ENCODE measurements at places on chromosomes 4 and X.

DNA sequence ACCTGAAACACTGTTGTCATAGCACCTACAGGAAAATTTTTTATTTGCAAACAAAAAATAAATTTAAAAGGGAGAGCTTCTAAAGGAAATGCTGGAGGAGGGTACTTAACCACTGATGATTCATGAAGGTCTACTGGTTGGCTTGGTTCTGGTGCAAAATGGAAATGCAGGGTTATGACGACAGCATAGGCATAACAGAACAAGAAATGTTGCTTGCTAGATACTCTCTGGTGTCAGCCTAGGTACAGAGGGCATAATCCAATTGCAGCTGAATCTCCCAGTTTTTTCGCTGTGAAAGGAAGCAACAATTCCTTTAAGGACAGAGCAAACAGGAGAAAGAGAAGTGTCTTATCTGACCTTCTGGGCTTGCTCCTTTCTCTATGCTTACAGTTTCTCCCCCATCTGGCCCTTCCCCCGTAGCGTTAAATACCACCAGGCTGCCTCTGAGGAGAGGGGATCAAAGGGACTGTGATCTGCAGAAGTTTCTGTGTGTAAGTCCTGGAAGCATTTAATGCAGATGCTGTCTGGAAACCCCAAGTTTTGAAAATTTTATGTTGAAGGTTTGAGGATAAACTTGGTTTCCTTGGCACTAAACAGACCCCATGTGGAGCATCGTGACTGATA, 23.7 kb upstream of the CASK start:
- DNase-seq = no peak

DNA sequence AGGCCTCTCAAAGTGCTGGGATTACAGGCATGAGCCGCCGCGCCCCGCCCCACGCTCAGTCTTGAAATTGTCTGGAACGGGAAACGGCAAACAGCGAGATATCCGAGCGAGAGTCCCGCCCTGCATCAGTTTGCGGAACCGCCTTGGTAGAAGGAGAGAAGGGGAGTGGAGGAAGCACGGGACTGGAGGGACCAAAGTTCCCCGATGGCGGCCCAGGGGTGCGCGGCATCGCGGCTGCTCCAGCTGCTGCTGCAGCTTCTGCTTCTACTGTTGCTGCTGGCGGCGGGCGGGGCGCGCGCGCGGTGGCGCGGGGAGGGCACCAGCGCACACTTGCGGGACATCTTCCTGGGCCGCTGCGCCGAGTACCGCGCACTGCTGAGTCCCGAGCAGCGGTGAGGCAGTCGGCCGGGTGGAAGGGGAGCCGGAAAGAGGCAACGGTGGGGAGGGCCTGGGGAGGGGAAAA, at the start of gene BST1:
Gene BST1 (plus strand): TSS at position 125 of the 463 bp plus-strand sequence. CDS start 80 bp downstream, at position 205.
- DNase-seq = no peak

- DNase-seq = no peak
Measured at GRCh38 chr4:145951931-145952330, 13.3 kb upstream of the ZNF827 start.

DNA sequence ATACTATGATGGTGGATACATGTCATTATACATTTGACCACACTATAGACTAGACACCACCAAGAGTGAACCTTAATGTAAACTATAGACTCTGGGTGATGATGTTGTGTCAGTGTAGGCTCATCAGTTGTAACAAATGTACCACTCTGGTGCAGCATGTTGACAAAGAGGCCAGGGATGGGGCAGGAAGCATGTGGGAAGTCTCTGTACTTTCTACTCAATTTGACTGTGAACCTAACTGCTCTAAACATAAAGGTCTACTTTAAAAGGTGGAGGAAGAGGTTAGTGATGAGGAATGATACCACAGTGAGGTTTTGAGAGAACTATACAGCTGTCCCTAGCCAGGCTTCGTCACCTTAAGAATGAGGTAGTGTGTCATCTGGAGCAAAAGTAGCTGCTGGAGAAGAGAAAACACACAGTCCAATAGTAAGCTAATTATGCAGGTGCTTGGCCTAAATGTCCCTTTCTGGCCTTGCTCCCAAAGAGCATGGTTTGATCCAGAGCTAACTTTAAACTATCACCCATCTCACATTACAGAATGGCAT, 38.4 kb downstream of the GRSF1 start:
- no peak for DNase-seq

DNA sequence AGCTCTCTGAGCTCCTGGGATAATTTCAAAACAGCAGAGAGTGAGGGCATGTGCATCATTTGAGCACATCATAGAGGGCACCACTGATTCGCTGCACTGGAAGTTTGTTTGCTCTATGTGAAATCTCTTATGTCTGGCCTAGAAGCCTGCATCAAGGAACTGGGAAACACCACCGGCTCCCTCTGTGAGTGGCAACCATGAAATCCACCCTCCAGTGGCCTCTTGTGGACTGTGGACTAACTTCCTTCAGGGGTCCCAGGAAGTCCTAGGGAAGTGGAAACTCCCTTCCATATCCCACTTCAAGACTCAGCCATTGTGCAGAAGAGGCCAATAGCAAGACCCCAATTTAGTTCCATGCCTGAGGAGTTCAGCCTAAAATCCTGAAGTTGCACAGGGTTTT, 48.0 kb upstream of the IGFBP7 start:
- DNase-seq = no peak

Data from T-helper 22 cell (primary cell).